ENCODE measurements at places on chromosomes 2 and 18. TPM values are rescaled to one million over a fixed set of nuclear protein-coding genes. Genes with fewer than 3 reads are reported as not detected.
A peak's percentile ranks its signal among the peaks of the same experiment; 100 is the strongest.

GRCh38 chr2:217338306-217338916, 478.5 kb upstream of the TNP1 start:
- no peaks in the 10 kb centered on the region for H3K4me1 ChIP-seq
- no peak overlapping the region for H3K27ac ChIP-seq
- no peaks in the 10 kb centered on the region for H3K27me3 ChIP-seq
- no peak for DNase-seq
- no peak overlapping the region for H3K4me3 ChIP-seq

DNA sequence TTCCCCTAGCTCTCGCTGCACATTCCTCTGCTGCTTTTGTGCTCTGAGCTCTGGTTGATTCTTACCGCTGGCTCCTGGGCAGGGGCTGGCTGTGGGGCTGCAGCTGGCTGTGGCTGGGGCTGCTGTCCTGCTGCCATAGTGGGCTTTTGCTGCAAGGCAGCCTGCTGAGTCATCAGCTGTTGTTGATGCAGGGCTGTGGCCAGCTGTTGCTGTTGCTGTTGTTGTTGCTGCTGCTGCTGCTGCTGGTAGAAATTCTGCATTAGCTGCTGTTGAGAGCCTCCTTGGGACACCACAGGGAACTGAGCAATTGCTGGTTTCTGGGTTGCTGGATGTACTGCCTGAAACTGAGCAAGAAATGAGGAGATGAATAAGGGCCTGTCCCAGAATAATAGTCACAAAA, 77.2 kb upstream of the NFU1 start:
- DNase-seq, result peak; percentile 12
- no peaks in the 10 kb centered on the region for H3K4me1 ChIP-seq
- no peaks in the 10 kb centered on the region for H3K27me3 ChIP-seq
- peaks cover 67% of the 10 kb centered on the region for H3K36me3 ChIP-seq
- H3K4me3 ChIP-seq, result no peak overlapping the region
- H3K27ac ChIP-seq, result no peak overlapping the region

GRCh38 chr2:119495948-119496347, 28.3 kb downstream of the SCTR start:
- DNase-seq, result no peak
- H3K27me3 ChIP-seq, result no peaks in the 10 kb centered on the region
- H3K4me1 ChIP-seq, result no peaks in the 10 kb centered on the region
- no peaks in the 10 kb centered on the region for H3K36me3 ChIP-seq
- no peak overlapping the region for H3K27ac ChIP-seq
- H3K4me3 ChIP-seq, result no peak overlapping the region

DNA sequence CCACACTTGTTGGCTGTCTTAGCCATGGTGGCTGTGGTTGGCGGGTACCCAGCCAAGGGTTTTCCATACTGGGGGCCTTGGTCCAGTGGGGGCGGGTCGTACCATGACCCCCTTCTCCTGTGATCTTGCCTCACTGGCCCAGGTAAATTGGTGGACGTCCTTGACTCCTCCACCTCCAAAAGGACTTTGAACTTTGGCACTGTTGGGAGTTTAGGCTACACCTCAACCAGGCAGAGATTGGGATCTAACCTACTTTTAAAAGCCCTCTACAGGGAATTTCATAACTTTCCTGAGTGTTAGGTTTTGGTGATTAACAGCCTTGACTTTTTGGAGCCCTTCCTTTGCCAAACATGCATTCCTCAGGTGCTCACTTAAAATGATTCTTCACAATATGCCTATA, 106.7 kb downstream of the NEDD4L start:
- H3K4me1 ChIP-seq, result peaks cover 14% of the 10 kb centered on the region
- H3K4me3 ChIP-seq, result no peak overlapping the region
- no peak overlapping the region for H3K27ac ChIP-seq
- no peak for DNase-seq
- H3K36me3 ChIP-seq, result no peaks in the 10 kb centered on the region

DNA sequence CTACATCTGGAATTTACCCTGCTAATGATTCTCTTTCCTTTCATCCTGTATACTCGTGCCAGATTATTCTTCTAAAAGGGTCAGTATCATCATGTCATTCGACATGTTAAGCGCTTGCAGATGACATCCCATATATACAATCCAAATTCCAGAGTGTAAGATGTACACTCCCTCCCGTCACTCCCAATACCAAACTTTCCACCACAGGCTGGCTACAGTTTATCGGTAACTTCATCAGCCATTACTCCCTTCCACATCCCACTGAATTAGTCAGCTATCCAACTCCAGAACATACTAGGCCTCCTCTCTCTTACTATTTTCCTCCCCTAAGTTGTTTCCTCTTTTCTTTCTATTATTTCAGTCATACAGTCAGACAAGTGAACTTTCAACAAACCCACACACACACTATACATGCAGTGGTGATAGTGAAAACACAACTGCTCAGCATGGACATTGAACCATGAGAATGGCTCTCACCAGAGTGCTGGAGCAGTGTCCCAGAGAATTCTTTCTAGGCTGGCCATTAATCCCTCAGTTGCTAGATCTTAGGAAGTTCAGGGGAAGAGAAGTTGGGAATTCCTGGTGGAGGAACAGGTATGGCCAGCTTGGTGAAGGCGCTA, 10.6 kb upstream of the NMI start:
- H3K4me1 ChIP-seq, result no peaks in the 10 kb centered on the region
- DNase-seq, result no peak
- no peak overlapping the region for H3K27ac ChIP-seq
- H3K36me3 ChIP-seq, result no peaks in the 10 kb centered on the region
- H3K27me3 ChIP-seq, result no peaks in the 10 kb centered on the region
- no peak overlapping the region for H3K4me3 ChIP-seq

LTBP1 gene
- total RNA-seq, result 12.9 TPM

GRCh38 chr2:212176151-212176550, 362.5 kb downstream of the ERBB4 start:
- no peak overlapping the region for H3K4me3 ChIP-seq
- no peaks in the 10 kb centered on the region for H3K36me3 ChIP-seq
- H3K27ac ChIP-seq, result no peak overlapping the region
- DNase-seq, result no peak
- no peaks in the 10 kb centered on the region for H3K27me3 ChIP-seq
- no peaks in the 10 kb centered on the region for H3K4me1 ChIP-seq

GRCh38 chr2:24552836-24553235, 61.8 kb downstream of the NCOA1 start:
- no peaks in the 10 kb centered on the region for H3K36me3 ChIP-seq
- DNase-seq, result no peak
- H3K27ac ChIP-seq, result no peak overlapping the region

IHH gene
- not detected for total RNA-seq

CCNYL1 gene
- 20.3 TPM for total RNA-seq

DNA sequence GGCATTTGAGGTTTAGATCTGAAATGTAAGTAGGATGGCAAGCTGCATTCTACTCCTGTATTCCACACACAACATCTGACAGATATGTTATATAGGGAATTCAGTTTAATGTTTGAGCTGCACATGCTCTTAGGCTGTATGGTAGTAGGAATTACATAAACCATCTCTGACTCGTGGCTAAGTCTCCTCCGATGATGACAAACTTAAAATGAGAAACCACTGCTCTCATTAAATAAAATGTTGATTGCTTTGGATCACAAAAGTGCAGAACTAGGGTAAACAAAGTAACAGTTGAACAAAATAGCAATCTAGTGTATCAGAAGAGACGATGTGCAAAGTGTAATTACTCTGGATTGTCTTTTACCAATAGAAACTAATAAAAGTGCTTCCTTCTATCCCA, 50.1 kb upstream of the WDR75 start:
- H3K27me3 ChIP-seq, result no peaks in the 10 kb centered on the region
- H3K4me1 ChIP-seq, result no peaks in the 10 kb centered on the region
- H3K36me3 ChIP-seq, result no peaks in the 10 kb centered on the region
- H3K4me3 ChIP-seq, result no peak overlapping the region

GCG gene
- total RNA-seq, result not detected

DNA sequence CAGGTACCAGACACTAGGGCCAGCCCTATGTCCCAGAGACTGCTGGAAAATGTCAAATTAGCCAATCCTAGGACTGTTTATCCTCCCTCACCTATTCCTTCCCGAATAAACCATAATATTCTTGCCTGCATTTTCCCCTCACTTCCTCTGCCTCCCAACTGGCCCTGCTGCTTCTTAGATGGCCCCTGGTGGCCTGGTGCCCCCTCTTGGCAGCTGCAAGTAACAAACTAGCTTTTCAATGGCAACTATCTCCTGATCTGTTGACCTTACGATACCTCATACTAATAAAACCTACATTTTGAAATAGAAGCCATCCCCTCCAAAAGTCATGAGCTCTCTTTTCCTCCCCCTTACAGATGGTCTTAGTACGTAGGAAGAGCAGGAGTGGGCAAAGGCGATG, 132.0 kb downstream of the ALPK2 start:
- no peaks in the 10 kb centered on the region for H3K4me1 ChIP-seq
- no peak overlapping the region for H3K27ac ChIP-seq
- H3K36me3 ChIP-seq, result no peaks in the 10 kb centered on the region
- no peaks in the 10 kb centered on the region for H3K27me3 ChIP-seq
- DNase-seq, result no peak

DNA sequence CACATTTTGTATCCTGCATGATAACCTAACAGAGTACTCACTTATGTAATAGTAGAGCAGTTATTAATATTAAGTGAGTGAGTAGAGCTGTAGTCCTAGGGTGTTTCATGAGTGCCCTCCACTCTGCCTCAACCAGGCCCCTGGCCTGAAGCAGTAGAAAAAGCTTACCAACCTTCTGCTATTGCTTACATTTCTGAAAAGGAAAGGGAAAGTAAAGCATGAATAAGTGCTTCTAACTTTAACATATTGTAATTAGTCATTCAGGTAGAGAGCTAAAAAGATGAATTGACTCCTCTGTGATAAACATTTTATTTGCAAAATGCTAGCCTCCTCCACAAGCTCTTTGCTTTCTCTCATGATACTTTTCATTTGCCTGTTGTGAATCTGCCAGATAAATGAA, 94.7 kb upstream of the RPE start:
- DNase-seq, result no peak
- no peaks in the 10 kb centered on the region for H3K4me1 ChIP-seq
- H3K4me3 ChIP-seq, result no peak overlapping the region
- no peak overlapping the region for H3K27ac ChIP-seq

DNA sequence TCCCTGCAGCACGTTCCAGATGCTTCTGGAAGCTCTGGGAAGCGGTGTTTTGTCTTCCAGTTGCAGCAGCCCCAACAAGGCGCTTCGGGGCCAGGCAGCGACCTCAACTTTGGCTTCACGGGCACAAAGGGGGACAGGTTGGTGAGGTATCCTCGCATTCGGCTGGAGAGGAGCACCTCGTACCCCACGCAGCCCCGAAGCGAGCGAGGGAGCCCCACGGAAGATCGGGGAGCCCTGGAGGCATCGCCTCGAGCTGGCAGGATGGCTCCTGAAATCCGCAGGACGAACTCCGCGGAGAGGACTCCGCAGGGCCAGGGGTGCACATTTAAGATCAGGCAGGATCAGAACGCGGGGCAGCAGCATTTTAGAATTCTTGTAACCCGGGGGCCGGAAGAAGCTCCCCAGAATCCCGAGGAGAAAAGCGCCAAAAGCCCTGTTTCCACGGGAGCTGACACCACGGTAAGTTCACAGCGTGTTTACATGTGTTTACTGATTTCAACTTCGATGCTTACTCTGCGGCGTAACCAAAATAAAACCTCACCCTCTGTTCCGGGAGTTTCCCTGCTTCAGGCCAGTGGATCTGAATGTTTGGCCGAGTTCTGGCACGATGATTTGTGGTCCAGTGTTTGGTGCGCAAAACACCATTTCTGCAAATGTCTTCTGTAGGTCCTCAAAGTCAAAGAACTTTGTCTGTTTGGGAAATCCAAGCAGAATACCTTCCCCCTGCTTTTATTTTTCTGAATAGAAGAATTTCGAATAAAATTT, 212.5 kb downstream of the NEDD4L start:
- no peak for DNase-seq
- no peak overlapping the region for H3K4me3 ChIP-seq
- no peaks in the 10 kb centered on the region for H3K36me3 ChIP-seq
- H3K27me3 ChIP-seq, result no peaks in the 10 kb centered on the region
- H3K4me1 ChIP-seq, result peaks cover 32% of the 10 kb centered on the region

DNA sequence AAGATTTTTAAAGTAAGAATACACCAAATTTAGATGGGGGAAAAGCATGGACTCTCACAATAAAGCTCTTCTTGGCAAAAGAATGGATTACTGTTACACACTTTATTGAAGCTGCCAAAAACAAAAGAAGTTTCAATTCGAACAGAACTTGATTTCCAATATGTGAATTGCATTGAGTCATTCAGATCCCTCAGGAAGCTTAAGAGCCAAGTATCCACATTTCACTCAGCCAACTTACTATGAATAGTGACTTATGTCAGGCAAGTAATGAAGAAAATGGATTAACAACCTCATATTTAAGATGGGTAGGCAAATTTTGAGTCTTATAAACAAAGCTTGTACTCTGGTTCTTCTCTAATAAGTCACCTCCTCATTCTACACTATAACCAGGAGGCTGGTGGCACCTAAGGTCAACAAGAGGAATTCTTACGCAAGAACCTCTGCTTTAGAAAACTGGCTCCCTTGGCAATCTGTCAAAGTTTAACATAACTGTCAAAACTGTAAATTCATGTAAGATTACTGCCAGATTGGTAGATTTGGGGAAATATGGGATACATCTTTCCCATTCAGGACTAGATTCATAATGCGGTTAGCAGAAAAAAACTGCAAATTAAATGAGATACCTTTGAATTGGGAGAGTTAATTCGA, 6.0 kb downstream of the HADHA start:
- DNase-seq, result no peak
- H3K4me3 ChIP-seq, result no peak overlapping the region
- no peak overlapping the region for H3K27ac ChIP-seq
- H3K27me3 ChIP-seq, result no peaks in the 10 kb centered on the region
- H3K4me1 ChIP-seq, result peaks cover 9% of the 10 kb centered on the region

ANKRD30B gene
- not detected for total RNA-seq

- H3K27ac ChIP-seq, result no peak overlapping the region
- H3K4me1 ChIP-seq, result no peaks in the 10 kb centered on the region
- no peaks in the 10 kb centered on the region for H3K27me3 ChIP-seq
- DNase-seq, result no peak
- H3K4me3 ChIP-seq, result no peak overlapping the region
- H3K36me3 ChIP-seq, result no peaks in the 10 kb centered on the region
Observed at GRCh38 chr2:175293776-175294175, 112.3 kb upstream of the ATP5MC3 start.

DPY30 gene
- total RNA-seq, result 139 TPM

SLC5A7 gene
- not detected for total RNA-seq

DNA sequence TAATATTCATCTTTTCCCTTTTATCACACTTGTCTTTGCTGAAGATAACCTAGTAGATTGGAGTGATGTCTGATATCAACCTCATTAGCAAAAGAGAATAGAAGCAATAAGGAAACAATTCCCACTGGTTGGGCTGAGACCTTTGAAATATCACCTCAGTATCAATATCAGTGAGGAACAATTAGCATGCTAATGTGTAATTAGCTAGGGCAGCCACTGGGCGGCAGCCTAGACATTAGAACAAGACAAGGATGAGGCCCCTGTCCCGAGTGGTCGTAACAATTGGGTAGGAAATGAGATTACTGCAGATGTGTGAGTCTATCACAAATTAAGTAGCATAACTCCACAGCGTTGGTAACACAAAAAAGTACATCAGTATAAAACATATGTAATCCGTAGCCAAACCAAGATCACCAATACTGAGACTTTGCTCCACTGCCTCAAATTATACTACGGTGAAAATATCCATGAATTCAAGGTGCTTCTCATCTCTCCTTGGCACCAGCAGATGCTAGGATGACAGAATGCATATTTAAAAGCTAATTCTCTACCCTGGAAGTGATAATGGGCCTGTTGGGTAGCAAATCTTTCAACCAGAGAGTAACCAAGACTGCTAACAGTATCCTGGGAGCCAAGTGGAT, 99.1 kb downstream of the ALPK2 start:
- H3K36me3 ChIP-seq, result no peaks in the 10 kb centered on the region
- no peak overlapping the region for H3K27ac ChIP-seq
- no peaks in the 10 kb centered on the region for H3K27me3 ChIP-seq
- H3K4me1 ChIP-seq, result peaks cover 3% of the 10 kb centered on the region
- peak; percentile 64 for DNase-seq
- H3K4me3 ChIP-seq, result no peak overlapping the region
